ENCODE measurements at places on chromosomes 2 and 18.

- no peak for DNase-seq
Observed at GRCh38 chr2:119025013-119025412, 83.0 kb downstream of the MARCO start.

DNA sequence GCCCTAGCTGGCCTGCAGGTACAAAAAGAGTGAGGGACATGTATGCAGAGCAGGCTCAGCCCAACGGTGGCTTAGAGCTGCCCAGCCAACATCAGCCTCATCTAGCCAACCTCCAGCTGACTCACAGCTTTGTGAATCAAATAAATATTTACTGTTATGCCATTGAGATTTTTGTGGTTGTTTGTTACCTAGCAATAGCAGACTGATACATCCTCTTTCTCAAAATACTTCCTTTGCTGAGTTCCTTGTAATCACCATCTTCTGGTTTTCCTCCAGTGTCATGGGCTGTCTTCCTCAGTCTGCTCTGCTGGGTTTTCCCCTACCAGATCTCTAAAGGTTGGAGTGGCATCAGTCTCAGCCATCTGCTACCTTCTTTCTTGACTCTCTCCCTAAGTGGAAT is 126.6 kb upstream of the SLC1A4 start:
- DNase-seq, result no peak

DNA sequence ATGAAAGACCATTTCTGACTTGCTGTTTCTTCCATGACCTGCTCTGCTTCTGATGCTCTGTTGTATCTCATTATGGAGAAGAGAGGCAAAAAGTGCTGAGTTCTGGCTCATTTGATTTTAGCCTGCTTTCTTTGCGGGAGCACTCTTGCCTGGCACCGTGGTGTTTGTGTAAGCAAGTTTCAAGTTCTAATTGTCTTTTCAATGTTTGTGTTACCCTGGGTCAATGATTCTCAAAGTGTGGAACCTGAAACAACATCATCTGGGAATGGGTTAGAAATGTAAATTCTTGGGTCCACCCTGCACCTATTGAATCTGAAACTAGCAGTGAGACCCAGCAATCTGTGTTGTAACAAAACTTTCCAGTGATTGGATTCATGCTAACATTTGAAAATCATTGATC is 85.5 kb upstream of the STON1 start:
- DNase-seq, result no peak

DNA sequence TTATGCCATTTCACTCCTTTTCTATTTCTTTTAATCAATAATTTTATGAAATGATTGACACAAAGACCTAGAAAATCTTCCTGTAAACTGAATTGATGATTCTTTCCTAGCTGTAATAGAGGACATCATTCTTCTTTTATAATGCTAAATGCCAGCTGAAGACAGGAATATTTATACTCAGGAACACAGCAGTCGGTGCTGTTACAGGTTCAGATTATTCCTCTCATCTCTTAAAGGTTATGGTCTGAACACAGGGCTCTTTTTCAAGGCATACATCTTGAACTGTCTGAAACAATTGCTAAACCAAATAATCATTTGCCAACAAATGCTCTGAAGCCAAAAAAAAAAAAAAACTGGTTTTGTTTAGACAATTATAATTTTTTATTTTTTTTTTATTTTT is 305.0 kb upstream of the MMADHC start:
- no peak for DNase-seq

GRCh38 chr18:56649996-56650395 is 1.2 kb upstream of the WDR7 start:
- DNase-seq, result no peak

DNA sequence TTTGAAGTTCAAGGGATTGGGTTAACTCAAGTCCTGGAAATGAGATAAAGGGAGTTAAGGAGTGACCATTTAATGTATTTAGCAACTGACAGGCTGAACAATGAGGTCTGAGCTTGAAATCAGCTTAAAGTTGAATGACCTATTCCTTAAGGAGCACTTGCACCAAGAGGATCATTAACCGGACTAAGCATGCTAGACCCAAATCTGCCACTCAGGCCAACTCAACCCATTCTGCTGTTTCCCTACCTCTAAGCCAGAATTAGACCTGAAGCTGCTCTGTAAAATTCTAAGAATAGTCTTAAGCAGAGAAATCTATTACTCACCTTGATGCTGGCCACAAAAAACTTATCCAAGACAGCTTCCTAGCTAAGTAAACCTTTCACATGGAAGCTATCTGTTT is 59.8 kb downstream of the SPRED2 start:
- DNase-seq, result no peak

GRCh38 chr18:58359620-58360019 is 269.3 kb downstream of the ALPK2 start:
- DNase-seq, result no peak

- DNase-seq, result no peak
Observed at GRCh38 chr2:106332054-106332453, 136.2 kb downstream of the RGPD3 start.

DNA sequence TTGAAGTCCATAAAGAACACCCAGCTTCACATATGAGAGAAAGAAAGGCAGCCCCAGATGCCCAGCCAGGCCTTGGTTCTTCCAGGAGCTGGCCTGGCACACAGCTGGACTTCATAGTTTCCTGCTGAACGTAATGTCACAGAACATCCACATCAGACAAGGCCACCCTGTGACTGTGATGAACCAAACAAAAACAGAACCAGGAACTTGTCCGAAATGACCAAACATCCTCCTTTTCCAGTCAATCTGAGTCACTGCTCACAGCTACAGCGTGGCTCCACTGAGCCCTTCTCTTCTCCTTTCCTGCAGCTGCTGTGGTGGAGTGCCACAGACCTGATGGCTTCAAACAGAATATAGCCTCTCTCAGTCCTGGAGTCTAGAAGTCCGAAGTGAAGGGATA is 45.4 kb upstream of the PAPOLG start:
- no peak for DNase-seq

DNA sequence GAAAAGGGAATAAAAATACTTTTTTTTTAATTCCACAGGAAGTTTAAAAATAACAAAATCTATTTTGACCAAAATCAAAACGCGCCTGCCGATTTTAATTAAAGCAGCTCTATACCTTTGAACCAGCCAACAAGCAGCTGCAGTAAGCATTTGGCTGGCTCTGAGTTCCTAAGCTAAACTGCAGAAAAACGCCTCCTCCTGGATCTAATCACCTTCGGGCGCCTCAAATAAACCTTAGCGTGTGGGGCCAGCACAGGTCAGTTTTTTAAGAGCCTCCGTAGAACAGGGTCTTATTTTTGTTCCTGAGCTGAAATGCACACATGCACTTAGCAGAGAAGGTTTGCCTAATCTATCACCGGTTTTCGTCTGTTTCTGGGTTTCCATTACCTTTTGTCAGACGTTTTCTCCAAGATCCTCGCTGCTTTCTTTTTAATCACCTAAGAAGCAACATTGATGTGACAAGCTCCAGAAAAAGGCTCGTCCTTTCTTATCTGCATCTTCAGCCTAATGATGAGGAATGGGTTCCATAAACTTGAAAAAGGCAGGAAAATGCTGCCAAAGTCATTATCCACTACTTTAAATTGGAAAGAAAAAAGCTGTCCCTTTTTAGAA is 64.7 kb upstream of the HNRNPA3 start:
- no peak for DNase-seq

DNA sequence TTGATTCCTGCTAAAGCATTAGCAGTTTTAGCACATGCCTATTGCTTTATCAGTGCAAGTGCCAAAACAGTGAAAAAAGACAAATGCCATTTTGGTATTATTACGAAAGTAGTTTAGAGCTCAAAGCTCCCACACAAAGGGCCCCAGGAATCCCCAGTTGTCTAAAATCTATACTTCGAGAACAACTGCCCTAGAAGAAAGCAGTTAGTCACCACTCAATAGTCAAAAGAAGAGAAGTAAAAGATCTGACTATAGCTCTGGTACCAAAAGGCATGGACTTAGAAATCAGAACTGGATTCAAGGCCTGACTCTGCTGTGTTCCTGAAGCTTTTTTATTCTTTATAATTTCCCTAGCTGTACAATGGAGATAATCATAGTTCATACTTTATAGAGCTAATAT is 21.8 kb downstream of the SCN3A start:
- DNase-seq, result no peak

DNA sequence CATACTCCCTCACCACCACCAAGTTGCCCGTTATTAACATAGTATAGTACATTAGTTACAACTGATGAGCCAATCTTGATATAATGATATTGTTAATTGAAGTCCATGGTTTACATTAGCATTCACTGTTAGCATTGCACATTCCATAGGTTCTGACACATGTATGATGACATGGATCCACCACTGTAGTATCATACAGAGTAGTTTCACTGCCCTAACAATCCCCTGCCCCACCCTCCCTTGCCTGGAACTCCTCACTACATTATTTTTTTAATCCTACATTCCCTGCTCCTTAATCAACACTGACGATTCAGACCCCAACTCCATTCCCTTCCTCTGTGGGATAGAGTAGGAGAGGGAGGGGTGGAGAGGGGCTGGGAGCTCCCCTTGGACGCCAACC is 20.2 kb upstream of the ST3GAL5 start:
- no peak for DNase-seq

DNA sequence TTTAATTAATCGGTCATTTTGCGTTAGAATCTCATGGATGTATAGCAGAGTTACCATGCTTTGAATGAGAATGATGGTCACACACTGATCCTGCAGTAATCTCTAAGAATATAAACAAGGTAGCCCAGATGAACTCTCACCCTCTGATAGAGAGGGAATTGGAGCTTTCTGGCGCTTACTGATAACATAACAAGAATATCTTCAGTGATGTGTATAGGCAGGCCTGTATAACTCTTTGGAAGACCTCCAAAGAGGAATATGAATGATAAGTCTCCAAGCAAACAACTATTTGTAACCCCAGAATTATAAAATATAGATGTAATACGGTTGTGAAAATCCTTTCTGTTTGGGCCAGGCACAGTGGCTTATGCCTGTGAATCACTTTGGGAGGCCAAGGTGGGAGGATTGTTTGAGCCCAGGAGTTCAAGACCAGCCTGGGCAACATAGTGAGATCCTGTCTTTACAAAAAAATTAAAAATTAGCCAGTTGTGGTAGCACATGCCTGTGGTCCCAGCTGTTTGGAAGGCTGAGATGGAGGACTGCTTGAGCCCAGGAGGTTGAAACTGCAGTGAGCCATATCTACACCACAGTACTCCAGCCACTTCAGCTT is 52.5 kb upstream of the LTBP1 start:
- DNase-seq, result no peak

- no peak for DNase-seq
Observed at GRCh38 chr2:171433763-171434012, at the start of gene METTL8. METTL8 (minus strand) TSS chr2:171433990; CDS start chr2:171392185, 41,805 bp downstream.

- no peak for DNase-seq
Observed at GRCh38 chr2:117862459-117862858, 48.0 kb downstream of the DDX18 start.

DNA sequence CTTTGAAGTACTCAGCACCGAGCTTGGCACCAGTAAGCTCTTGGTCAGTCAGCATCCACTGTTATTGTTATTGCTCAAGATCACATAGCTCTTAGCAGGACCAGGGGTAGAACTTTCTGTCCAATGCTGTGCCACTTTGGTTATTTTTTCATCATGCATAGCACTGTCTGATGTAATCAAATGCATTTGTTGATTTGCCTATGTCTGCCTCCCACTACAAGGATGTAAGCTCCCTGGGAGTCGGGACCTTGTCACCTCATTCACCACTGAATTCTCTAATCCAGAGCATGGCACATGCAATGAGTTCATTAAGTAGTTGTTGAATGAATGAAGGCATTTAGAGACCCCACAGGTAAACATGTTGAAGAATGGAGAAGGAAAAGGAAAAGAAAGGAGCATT is 29.0 kb upstream of the DLX1 start:
- no peak for DNase-seq

DNA sequence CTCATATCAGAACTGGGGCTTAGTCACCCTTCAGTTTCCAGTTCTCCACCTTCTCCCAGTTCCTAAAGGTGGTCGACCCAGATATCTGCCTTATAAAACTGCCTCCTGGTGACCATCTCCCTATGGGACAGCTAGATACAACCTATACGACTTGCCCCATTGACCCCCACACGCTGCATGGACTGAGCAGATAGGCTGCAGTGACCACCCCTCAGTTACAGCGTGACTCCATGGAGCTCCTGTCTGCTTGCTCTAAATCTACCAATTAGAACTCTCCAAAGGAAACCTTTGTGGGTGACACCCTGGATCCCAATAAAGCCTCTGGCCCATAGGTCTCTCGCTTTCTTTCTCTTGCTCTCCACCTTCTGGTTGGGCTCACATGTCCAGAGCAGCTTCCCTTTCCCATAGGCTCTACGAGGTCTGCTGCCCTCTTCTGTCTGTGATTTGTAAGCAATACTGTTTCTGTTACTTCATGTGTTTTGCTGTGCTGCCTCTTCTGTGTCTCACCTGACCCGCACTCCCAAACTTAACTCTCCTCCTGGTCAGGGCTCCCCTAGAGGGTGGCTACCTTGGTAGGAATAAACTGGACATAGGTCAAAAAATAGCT is 971.3 kb upstream of the FAM98A start:
- no peak for DNase-seq
